Hematopoietic multipotent progenitor cell treated with erythropoietin and hydrocortisone succinate and interleukin-3 and kit ligand, for 6 days (in vitro differentiated cells): ENCODE measurements at places on chromosomes 11 and 22.

DNA sequence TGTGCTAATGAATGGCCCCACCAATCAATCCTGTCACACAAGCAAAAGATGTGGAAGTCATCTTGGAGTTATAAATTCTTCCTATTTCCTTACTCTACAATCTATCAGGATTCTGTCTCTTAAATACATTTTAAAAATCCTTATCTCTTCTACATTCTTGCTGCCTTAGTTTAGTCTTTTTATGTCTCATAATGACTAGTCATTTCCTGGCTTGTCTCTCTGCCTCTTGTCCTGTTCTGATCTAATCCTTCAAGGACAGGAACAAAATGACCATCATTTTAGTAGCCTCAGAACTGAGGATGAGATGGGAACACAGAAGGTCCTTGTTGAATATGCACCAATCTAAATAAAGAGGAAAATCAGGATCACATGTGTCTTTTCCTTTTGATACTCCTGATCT is 56.6 kb upstream of the LIN7C start:
- no peak for DNase-seq

DNA sequence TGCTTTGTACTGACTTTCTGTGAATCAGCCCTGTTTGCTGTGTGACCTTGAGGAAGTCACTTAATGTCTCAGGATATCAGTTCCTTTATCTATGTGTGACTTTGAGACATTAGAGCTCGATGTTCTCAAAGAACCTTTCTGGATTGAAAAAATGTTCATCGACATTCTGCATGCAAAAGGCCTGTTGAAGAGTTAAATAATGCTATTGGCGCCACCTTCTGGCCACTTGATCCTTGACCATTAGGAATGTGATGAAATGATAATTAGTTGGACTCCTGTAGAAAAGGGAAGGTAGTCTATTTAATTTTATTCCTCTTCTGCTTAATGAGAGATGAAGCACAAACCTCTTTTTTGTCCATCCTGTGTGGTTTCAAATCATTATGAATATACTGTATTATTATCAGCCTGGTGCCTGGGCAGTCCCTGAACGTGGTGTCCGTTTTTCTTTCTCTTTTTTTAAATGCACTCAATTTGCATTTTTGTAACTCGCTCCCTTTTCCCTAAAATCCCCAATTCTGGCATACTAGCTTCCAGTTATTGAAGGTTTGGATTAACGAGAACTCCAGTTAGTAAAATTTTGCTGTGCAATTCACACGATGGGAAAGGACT is 20.7 kb downstream of the ELF5 start:
- DNase-seq = peak; percentile 92

GRCh38 chr11:110095554-110095953 is 2.4 kb downstream of the ZC3H12C start:
- no peak for DNase-seq

GRCh38 chr11:91981995-91982394 is 242.6 kb upstream of the FAT3 start:
- no peak for DNase-seq

GRCh38 chr11:65043881-65044501 is 3.0 kb downstream of the SAC3D1 start:
- peak; percentile 45 for DNase-seq

- DNase-seq = peak; percentile 51
These were observed 78.9 kb downstream of the FLI1 start for GRCh38 chr11:128772814-128773213.

DNA sequence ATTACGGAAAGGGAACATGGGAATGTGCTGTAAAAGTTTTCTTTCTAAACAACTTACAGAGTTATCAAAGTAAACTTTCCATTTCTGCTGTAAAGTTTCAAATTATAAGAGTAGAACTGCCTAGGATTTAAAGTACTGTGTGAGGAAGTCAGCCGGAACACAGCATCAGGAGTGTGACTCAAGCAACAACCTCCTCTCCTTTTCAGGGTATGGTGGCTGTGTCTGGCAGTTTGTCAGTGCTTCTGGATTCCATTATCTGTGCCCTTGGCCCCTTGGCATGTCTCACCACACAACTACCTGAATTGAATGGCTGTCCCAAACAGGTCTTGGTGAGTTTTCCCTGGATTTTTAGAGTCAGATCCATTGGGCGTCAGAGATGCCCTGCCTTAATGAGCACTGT is 6.9 kb upstream of the TOM1 start:
- no peak for DNase-seq

DNA sequence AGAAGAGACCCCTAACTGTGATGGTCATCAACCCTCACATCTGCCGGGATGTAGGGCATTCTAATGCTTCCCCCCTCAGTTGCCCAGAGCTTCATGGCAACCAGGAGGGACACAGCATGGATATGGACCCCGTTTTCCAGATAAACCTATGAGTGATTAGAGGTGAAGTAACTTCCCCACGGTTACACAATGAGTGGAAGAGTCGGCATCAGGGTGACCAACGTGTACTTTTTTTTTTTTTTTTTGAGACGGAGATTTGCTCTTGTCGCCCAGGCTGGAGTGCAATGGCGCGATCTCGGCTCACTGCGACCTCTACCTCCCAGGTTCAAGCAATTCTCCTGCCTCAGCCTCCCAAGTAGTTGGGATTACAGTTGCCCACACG is 25.0 kb downstream of the TXN2 start:
- DNase-seq = no peak

DNA sequence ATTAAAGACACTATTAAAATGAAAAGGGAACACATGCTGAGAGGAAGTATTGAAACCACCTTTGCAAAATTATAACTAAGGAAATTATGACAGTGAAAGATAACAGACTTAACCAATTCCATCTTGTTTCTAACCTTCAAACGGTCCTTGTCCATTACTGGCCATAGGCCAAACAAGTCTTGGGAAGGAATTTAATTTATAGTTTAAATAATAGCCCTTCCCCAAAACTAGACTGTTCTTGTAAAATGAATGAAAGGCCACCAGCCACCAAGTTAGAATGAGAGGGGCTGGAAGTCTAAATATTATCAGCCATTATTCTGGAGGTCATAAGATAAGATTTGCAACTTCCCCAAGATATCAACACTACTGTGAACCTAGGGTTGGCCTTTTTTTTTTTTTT is 1.8 kb upstream of the TALDO1 start:
- peak; percentile 56 for DNase-seq

DNA sequence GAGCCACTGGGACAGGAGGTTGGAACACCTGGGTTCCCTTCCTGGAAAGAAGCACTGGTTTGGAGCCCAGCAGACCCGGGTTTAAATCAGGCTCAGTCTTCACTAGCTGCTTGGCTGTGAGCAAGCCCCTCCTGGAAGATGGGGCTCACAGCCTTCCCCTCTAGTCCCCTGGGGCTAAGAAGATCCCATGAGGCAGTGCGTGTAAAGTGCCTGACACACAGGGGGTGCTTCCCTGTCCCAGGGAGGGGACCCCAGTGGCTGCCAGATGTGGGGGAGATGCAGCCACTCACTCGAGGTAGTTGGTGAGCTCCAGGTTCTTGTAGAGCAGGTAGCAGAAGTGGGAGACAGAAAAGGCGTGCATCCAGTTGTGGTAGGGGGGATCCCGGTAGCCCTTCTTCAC is 93.2 kb downstream of the PDE2A start:
- no peak for DNase-seq

GRCh38 chr22:49694462-49695260 is 133.0 kb downstream of the BRD1 start:
- no peak for DNase-seq

GRCh38 chr11:64321533-64321932 is 3.6 kb downstream of the PRDX5 start:
- no peak for DNase-seq

- peak; percentile 40 for DNase-seq
These were observed 584.0 kb downstream of the KCNA4 start for GRCh38 chr11:29432719-29433325.

DNA sequence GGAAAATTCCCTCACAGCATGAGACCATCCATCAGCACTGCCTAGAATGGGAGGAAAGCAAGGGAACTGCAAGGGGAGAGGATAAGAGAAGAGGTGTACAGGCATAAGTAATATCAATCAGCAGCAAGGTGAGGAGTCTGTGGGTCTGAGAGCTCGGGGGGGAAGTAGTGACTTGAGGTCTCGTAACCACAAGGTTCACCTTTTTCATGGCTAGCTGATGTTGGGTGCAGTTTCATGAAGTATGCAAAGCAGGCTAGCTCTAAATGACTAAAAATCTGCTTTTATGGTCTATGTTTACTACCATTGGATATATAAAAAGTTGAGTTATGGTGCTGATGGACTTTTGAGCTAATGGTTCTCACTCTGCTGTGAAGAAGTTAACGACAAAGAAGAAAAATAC is 35.8 kb downstream of the OR4C6 start:
- DNase-seq = no peak
